ENCODE measurements at places on chromosomes 12 and 14. TPM values are rescaled to one million over a fixed set of nuclear protein-coding genes. Genes with fewer than 3 reads are reported as not detected.

PTPRR gene
- total RNA-seq: 16.7 TPM

HSPB8 gene
- total RNA-seq: 0.41 TPM

DNA sequence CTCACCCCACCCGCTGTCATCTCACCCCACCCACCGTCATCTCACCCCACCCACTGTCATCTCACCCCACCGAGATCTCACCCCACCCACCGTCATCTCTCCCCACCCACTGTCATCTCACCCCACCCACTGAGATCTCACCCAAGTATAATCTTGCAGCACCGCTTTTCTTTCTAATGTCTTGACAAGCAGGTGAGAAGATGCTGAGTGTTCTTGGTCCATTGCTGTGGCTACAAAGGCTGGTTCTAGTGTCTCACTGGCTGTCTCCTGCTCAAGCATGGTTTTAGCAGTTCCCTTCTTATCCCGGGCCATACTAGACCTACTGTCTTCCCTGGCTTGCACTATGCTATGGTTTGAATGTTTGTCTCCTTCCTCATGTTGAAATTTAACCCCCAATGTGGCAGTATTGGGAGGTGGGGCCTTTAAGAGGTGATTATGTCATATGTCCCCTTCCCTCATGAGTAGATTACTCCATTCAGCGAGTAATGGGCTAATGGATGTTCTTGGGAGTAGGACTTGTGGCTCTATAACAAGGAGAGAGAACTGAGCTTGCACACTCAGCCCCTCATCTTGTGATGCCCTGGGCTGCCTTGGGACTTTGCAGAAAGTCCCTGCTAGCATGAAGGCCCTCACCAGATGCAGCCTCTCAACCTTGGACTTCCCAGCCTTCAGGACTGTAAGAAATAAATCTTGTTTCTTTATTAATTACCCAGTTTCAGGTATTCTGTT, 47.7 kb upstream of the PPP2R5C start:
- DNase-seq: no peak

GRCh38 chr12:118377021-118377883, 897 bp downstream of the SUDS3 start:
- DNase-seq: peak; percentile 33

GRCh38 chr14:91417120-91417982, at the start of gene CCDC88C:
TSS of gene CCDC88C (minus strand) at chr14:91417820. CDS start at chr14:91417690, 130 bp downstream.
- peak; percentile 70 for DNase-seq
